ENCODE measurements at places on chromosomes 3 and 15.

DNA sequence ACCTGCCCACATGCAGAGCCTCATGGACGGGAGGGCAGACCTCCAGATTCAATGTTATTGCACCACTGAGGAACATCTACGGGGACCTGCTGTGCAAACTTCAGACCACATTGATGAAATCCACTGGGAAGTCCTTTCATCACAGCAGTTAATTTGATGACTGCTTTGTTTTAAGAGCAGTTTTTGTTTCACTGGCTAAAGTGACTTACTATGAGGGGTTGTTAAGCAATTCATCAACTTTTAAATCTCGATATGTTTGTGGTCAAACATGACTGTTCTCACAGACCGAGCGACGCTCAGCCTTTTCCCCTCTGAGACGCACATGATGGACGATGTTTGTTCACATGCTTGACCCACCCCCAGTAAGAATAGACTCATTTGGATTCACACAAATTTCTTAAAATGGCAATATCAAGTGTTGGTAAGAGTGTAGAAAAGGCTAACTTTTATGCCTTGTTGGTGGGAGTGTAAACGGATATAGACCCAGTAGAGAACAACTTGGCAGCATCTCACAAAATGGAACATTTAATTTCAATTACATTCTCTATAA lies 35.9 kb upstream of the IREB2 start:
- no peak for DNase-seq

DNA sequence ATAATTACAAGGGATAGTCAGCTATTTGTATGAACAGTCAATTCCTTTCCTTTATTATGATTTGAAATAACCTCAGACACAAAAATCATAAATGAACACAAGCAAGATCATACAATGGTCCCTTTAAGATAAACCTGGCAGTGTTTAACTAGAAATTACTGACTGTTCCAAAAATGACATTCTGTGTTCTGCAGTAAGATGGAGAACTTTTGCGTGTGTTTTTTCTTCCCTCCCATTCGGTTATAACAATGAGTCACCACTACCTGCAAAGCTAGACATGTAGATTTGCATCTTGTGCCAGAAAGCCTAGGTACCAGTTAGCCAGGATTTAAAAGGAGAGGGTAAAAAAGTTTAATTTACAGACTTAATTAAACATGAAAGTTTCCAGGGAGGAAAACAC lies 248.2 kb upstream of the ADAMTS9 start:
- DNase-seq: no peak

DNA sequence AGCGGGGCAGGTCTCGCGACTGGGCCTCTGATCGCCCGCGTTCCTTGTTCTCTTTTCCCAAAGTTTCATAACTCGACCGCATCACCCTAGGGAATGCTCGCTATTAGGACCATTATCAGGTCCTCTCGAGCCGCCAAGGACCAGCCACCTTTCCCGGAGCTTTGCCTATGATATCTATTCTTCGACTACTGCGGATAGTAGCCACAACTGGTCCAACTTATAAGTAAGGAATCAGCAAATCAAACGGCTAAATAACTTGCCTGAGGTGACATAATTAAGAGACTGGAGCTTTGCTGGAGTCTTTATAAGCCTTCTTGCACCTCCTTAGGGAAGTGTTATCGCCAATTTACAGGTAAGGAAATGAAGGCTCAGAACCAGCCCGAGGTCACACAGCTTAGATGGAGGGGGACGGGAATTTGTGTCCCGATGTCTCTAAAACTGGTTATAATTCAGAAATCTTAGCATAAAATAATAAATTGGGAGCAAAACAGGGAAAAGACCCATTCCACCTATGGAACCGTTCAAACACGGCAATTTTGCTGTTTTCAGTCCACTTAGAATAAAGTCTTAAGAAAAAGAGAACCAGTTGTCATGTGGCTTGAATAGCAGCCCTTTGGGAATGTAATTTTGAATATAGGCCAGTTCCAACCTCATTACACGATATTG lies 479 bp upstream of the PLD1 start:
- no peak for DNase-seq

GRCh38 chr3:106610362-106610959 lies 741.6 kb upstream of the CBLB start:
- no peak for DNase-seq
